ENCODE measurements at places on chromosomes 12 and 14.
A peak's percentile ranks its signal among the peaks of the same experiment; 100 is the strongest.

DNA sequence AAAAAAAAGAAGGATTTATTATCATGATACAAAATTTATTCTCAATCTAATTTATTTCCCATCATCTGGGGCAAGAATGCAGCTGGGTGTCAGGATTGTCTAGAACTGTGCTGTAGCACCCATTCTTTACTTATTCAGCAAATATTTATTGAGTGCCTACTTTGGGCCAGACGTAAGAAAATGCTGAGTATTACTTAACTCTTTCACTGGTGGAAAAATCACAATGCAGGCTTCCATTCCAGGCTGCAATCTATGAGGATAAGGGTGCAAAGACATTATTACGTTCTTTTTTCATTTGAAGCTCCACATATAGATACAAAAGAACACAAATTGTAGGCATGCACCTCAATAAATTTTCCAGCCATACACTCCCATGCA is 86.0 kb upstream of the CDKN3 start:
- DNase-seq: no peak

DNA sequence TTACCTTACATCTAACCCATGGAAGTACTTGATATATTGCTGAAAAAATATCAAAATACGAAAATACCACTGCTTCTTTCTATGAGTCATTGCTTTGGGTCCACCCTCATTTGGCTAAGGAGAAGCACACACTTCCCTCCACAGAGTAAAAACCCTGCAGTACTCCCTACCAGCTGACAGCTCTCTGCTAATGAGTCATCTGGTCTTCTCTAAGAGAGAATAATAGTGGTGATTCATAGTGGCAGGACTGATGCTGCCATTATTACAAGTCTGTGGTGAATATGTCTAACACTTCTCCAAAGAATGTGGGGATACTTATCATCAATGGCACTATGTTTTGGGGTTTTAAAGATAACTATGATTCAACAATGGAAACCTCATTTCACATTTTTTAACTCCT is 90.7 kb downstream of the PPFIA2 start:
- peak; percentile 14 for DNase-seq

DNA sequence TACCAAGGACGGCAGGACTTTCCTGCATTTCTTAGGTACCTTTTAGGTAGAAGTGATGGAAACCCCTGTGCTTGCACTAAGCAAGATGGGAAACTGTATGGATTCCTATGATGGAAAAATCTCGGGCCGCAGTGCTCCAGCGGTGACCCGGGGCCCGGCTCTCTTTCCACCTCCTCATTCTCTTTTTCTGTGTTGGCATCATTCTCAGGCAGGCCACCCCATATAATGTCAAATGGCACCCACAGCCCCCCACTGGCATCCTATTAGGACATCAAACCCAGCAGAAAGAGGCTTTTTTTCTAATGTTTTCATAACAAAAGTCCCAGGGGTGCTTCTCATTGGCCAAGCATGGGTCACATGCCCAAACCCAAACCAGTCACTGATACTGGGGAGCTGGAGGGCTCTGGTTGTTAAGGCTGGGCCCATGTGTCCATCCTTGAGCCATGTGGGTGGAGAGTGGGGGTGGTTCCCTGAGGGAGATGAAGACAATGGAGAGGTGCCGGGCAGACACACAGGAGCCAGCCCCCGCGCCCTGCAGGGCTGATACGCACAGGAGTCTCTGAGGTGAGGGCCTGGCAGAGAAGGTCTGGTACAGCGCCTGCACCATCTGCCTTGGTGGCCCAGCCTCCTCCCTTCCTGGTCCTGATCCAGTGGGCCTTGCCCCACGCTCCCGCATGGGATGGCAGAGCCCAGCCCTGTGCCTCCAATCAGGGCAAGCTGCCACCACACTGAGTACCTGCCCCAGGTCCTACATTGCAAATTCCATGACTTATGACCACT is 142.1 kb downstream of the CALM1 start:
- no peak for DNase-seq

DNA sequence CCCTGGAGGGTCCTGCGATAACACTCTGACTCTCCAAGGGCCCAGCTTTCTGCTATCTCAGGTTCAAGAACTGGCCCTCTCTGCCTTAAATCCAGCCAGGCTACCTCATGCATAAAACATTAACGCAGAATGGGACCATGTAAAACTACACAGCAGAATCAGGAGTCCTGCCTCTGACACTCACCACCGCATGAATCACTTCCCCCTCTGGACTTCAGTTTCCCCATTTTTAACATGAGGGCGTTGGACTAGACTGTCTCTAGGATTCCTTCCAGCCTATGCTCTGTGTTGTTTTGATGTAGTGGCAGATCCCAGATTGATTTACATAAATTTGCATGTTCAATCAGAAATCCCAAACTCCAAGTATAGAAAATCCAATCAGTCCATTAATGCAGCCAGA is 3.3 kb downstream of the NCKAP5L start:
- DNase-seq: no peak

GRCh38 chr12:77323788-77324415 is 258.5 kb upstream of the E2F7 start:
- DNase-seq: no peak

GRCh38 chr12:118345355-118345754 is 27.4 kb downstream of the TAOK3 start:
- no peak for DNase-seq

- DNase-seq: peak; percentile 36
Observed at GRCh38 chr14:92039063-92039718, 668 bp downstream of the TRIP11 start.

DNA sequence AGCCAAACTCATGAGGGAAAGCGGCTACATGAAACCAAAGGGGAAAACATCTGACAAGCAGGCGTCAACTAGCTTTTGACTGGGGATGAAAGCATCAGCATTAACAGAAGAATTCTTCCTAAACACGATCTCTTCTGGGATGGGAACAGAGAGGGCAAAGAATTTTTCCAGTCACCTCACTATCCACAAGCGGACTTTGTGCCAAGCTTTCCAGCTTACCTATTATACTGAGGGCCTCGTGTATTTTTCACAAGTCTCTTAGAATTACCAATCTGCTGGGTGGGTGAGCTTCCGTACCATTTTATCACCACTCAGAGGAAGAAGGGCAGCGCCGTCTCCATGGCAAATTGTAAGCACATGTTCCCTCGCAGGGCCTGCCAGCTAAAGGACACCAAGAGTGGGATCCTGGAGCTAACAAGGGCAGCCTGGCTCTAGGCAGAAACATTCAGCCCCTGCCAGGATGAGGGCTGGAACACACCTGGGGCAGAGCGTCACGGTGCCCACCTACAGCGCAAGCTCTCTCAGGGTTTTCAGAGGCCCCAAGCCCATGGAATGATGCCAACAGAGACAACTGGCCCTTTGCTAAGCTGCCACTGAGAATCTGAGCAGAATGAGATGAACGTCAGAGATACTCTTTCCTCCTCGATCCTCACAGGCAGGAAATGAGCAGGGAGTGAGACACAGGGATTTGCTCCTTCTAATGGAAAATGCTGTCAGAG is 74.6 kb downstream of the CHGA start:
- DNase-seq: no peak

GRCh38 chr12:124398578-124399227 is 103.8 kb downstream of the RFLNA start:
- DNase-seq: no peak

DNA sequence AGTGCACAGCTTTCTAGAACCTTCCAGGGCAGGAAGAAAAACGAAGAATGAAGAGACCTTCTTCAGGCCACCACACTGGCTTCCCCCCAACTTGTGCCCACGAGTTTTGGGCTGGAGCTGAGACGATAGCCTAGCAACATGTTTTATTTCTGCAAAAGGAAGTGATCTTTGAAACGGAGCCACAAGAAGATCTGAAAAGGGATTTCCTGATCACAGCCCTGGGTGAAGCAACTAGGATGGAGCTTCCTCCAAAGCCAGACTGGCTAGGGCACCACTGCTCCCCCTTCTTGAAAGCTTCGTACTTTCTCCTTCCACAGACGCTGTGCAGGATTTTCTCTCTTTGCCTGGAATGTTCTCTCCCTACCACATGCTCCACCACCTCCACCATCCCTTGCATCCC is 418.3 kb downstream of the MED13L start:
- DNase-seq: no peak

DNA sequence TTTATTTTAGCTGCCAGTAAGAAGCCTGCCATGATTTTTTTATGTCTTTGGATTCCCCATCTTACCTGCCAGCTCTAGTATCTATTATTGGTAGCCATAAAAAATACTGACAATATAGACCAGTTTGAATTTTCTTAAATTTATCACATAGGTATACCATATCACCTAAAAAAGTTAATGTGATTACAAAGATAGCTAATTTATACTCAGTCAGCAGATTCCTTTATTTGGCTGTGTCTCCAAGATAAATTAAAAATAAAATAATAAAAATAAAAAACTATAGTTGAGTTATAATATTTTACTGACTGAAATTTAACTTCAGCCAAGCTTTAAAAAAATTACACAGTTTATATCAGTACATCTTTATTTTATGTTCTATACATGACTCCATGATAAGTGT is 128.3 kb downstream of the GPHN start:
- no peak for DNase-seq

GRCh38 chr12:38761111-38761510 is 144.3 kb downstream of the CPNE8 start:
- DNase-seq: no peak

GRCh38 chr12:100993916-100994450 is 199.4 kb downstream of the ANO4 start:
- DNase-seq: no peak

DNA sequence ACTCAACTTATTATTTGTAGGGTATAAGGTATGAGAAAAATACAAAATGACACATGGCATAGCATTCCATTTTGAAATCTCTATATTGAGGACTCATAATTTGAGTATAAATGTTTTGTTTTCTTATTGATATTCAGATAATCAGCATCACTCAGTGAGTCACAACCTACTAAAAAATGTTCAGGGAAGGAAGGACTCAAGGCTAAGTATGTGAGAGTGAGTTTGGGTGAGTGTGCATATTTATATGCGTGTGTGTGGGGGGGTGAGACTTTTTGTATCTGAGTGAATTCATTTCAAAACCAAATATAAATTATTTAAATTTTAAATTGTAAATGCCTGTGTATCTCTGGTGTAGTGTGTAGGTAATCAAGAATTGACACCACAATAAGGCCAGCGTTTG is 87.8 kb upstream of the PRKD1 start:
- DNase-seq: no peak

DNA sequence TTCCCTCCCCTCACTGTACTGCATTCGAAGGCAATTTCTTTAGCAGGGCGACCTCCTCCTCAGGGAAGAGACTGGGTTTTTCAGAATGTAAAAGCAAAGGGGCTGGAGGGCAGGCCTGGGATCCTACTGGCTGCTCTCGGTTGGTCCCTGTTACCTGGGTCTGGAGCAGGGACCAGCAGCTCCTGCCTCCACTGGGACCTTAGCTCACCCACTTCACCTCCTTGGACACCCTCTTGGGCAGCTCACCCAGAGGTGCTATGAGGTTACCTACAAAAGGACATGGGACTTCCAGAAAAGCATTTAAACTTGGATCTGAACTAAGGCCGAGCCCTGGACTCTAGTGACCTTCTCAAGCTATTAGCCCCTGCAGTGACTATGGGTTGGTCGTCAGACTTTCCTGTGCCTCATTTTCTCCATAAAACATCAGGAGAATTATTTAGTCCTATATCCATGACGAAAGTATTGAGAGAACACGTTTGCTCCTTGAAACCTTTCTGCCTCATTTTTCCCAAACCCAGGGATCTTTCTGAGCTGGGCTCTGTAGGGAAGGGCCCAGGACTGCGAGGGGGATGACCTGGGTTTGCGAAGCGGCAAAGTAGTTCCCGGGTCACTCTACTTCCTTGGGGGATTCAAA is 65.0 kb downstream of the FBXL14 start:
- DNase-seq: no peak

- no peak for DNase-seq
Observed at GRCh38 chr12:116919706-116920485, 9.1 kb downstream of the FBXW8 start.

GRCh38 chr12:19539836-19540235 is 100.5 kb downstream of the AEBP2 start:
- DNase-seq: no peak

GRCh38 chr14:48582938-48583337 is 907.5 kb upstream of the MDGA2 start:
- no peak for DNase-seq

DNA sequence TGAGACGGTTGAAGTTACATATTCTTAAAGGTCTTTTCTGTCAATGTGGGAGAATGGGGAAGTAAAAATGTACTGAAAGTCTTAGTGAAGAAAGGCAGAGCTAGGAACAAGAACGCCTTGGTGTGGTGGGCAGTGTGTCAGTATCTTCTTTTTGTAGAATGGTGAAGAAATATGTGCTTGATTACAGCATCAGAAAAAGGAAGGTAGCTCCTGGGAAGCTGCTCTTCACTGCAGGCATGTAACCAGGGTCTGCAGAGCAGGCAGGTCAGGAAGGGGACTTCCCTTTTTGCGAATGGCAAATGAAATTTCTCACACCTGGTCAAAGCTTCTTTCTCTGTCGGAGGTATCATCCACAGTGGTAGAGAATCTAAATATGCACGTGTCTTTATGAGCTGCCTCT is 226.2 kb downstream of the ADAMTS20 start:
- no peak for DNase-seq

DNA sequence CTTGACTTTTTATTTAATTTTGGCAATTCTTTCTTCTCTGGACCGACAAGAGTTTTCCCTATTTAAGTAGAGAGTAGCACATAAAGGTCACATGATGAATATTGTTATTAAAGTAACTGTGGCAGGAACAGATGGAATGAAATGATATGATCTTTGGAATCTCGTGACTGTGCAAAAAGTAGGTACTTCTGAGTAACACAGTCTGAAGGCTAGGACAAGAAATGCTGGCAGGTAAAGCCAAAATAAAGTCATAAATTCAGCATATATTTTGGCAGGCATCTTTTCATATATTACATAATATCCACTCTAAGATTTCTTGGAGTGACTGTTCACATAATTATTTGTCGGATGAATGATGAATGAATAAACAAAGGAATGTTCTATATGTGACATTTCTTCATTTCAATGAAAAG is 121.4 kb downstream of the EFCAB11 start:
- no peak for DNase-seq

GRCh38 chr14:63788011-63788933 is 60.4 kb upstream of the SGPP1 start:
- DNase-seq: no peak

GRCh38 chr14:65772921-65773574 is 360.5 kb downstream of the FUT8 start:
- DNase-seq: no peak

DNA sequence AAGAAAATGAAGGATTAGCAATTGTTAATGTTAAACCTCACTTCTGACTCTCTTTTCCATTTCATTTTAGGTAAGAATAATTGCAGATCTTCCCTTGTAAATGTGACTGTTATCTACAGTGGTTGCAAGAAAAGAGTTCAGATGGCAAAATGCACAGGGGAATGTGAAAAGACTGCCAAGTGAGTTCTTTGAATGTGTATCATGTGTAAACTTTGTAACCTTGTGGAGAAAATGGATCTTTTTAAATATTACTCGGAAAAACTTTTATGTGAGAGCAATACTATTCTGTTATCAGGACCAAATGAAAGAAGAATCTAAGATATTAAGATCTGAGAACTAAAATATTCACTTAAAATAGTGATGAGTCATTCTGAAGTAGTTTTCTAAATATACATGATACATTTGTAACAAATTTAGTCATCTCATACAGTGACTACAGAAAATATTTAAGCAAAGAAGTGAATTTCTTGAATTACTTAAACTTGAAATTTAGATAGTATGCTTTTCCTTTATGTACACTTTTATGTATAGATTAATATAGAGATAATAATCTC is 122.5 kb upstream of the CNTN1 start:
- no peak for DNase-seq
